ENCODE measurements at places on chromosomes 2 and 18. TPM values are rescaled to one million over a fixed set of nuclear protein-coding genes. Genes with fewer than 3 reads are reported as not detected.

GRCh38 chr2:70641263-70641784, 87.7 kb upstream of the TGFA start:
- DNase-seq: no peak

DNA sequence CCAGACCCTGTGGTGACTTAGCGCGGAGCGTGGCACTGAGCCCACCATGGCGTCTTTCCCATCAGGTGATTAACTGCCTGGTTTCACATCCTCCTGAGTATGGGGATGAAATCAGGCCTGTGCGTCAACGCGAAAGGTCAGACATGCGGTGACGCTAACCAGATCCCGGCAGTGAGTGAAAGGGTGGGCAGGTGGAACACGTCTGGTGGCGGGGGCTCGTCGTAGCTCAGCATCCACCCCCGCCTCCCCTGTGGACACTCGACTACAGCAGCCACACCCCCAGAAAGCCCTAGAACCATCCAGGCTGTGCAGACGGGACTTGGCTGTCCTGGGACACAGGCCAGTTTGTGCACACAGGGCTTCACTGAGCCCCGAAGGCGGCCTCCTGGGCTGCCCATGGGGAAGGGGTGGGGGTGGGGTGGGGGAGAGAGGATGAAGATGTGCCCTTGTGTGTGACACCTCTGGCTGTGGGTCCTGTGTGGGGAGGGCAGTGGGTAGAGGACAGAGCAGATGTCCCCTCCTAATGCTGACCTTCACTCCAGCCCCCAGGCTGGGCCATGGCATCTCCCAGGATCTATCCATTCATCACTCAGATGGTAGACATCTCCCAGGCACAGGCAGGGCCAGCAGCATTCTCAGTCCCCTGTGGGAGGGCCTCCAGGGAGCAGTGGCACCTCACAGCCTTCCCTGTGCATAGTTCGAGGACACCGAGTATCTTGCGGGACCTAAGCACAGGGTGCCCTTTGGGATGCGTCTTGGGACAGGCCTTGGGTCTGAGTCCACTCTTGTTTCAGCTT, 27.5 kb downstream of the RAMP1 start:
- DNase-seq: no peak

- DNase-seq: no peak
These were observed 17.5 kb upstream of the POLI start for GRCh38 chr18:54251606-54252390.

Gene SLC9A4
- polyA plus RNA-seq: 7.0 TPM

- no peak for DNase-seq
These were observed 70.3 kb upstream of the NOSTRIN start for GRCh38 chr2:168732100-168732499.

Gene RAPGEF4
- polyA plus RNA-seq: 13.4 TPM

All from left kidney (tissue), 8 donors.